ENCODE measurements at places on chromosomes 12 and 14.

DNA sequence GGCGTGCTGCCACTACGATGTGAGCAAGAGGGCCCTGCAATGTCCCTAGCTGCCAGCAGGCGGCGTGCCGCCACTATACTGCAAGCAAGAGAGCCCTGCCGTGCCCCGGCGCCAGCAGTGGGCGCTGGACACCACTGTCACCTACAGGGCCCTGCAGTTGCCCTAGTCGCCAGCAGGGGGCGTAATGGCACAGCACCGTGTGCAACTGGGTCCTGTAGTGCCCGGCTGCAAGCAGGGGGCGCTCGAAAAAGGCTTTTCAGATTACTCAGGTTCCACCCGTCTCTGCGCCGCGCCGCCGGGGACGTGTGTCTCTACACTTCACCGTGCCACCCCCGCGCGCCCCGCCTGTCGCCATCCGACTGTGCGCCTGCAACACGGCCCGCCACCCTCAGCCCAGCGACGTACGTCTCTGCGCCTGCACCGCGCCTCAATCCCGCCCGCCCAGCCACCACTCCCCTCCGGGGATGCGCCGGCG, 1356.9 kb downstream of the TMEM121 start:
- no peak for DNase-seq

DNA sequence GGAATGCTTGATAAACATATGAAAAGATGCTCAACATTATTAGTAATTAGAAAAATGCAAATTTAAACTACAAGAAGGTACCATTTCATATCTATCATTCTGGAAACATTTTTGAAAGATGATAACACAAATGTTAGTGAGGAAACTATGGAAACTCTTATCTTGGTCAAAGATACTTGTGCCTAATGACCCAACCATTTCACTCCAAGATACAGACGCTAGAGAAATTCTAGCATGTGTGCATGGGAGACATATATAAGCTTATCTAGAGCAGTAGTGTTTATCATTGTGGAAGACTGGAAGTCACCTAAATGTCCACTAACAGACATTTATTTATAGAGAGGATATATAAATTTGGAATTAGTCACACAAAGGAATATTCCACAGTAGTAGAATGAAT, 143.1 kb upstream of the HMGA2 start:
- DNase-seq: no peak

DNA sequence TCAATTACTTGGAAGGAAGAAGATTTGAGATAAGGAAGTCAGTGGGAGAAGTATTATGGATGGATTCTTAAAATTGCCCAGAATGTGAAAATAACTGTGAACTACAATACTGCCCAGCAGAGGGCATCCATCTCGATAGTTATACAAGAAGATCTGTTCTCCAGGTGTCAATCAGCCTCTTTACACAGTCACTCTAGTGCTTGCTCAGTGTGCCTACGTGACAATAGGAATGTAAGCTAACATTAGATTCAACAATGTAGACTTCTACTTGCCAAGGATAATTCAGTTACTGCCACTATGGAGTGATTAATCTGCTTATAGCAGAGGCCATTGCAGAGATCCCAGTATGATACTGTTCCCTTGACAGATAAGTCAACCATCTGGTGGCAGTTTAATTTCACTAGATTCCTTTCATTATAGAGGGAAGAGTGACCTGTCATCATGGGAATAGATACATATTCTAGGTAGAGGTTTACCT, 10.6 kb upstream of the MAP4K5 start:
- no peak for DNase-seq

DNA sequence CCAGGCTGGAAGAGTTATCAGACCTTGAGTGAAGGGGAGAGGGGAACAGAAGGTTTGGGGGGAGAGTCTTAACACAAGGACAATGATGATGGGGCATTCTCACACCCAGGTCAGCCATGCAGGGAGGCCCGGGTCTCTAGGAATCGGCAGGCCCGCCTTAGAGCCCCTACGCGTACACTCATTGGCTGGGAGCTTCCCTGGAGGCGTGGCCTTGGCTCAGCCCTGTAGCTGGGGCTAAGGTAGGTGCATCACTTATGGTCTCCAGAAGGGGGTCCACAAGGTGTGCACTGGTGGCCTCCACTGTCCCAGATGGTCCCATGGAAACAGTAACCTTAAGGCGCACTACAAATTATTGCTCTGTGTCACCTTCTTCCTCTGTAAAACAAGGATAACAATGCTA, 660.1 kb downstream of the MED13L start:
- DNase-seq: no peak

DNA sequence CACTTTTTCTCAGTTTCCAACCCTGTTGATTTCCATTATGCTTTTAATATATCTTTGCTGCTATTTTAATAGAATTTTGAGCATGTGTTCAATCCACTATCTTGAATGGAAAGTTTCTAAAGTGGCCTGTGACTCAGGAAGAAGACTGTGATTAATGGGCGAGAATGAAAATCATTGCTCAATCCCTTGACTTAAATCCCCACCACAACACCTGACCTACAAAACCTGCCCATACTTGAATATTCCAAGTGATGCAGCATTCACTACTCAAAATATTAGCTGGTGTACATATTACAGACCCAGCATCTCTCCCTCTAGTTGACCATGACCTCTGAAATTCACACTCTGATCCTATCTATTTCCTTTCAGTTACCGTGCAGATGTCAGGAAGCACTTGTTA, 1.3 kb upstream of the OAS3 start:
- DNase-seq: no peak

- no peak for DNase-seq
These were observed 336.1 kb upstream of the TBX3 start for GRCh38 chr12:115020091-115020490.

GRCh38 chr12:46153268-46153872, 115.5 kb downstream of the SLC38A1 start:
- no peak for DNase-seq

DNA sequence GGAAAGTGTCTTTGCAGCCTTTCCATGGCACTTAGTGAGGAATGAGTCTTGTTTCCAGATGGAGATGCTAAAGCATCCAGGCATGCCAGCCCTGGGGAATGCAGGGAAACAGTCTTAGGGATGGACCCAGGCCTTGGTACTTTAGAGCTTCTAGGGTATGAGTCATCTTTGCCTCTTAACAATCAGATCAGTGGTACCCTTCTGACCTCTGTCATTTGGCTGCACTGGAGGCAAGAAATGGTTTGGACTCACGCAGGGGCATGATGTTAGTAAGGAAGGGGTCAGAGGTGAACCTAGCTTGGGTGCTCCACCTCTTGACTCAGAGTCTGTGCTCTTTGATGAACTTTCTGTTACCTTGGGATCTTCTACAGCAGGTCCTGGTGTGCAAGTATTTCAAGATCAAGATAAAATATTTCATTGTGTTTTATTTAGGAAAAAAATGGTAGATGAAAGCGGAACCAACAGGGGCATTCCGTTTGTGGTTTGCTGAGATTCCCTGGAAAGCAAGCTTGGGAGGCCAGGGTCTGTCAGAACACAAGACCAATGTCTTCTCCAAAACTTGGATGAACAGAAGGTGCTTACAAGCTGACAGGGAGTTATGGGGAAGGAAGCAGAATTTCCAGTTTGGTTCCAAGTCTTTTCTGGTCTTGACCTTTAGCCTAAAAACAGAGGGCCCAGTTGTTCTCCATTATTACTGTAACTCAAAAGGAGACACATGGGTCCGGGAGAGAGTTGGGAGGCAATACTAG, 216.2 kb downstream of the ZFP36L1 start:
- DNase-seq: no peak

DNA sequence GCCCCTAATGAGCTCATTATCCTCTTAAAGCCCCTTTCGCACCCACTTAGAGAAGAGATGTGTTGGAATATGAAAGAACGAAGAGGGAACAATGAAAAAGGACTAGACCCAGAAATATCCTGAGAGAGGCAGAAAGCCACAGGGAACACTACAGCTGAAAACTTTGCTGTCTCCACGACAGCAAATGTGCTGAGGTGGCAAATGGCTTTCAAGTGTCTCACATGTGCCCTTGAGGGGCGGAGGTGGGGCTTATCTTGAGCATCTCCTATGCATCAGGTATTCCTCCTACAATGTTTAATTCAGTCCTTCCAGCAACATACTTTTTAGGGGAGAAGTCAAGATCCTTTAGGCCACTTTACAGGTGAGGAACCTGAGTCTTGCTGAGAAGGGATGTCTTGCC, 62.9 kb downstream of the WSCD2 start:
- DNase-seq: no peak

- DNase-seq: no peak
These were observed 176.4 kb downstream of the ANO2 start for GRCh38 chr12:5768581-5769196.

DNA sequence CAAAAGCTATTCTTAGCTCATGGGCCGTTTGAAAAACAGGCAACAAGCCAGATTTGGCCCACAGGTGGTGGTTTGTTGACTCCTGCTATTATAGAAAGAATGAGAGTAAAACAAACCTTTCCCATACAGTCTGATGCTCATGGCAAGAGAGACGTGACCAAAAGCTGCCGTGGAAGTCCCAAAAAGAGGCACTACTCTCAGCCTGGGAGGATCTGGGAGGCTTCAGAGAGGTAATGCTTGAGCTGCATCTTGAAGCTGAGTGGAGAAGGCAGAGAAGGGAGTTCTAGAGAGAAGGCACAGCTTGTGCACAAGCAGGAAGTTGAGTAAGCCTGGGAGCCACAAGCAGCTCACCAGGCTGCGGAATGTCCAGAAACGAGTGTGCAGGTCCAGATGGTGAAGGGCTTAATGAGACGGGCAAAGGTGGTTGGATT, 9.6 kb downstream of the PLXNC1 start:
- DNase-seq: no peak

- no peak for DNase-seq
These were observed 21.0 kb upstream of the P2RX7 start for GRCh38 chr12:121111684-121112083.

GRCh38 chr14:65826946-65827345, 414.4 kb downstream of the FUT8 start:
- DNase-seq: no peak

- no peak for DNase-seq
These were observed 12.9 kb downstream of the RIOX1 start for GRCh38 chr14:73503648-73504047.

DNA sequence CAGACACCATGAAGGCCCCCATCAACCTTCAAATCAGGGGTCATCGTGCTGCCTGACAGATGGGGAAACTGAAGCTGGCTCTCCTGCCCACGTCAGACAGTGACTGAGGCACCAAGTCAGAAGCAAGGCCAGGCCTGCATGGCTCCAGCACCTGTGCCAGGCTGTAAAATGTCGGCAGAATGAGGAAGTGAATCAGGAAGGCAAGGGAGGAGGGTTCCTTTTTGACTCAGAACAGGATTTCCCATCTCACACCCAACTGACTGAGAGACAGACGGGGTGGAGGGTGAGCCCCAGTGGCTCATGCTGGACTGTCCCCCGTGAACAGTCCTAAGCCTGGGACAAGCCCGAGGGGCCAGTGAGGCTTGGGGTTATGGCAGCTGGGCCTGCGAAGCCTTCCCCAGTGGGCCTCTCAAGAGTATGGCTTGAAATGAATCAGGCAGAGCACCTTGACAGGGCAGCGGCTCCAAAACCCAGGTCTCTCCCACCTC, 20.9 kb downstream of the SYNE3 start:
- DNase-seq: no peak

GRCh38 chr12:132604668-132605441, 5.5 kb downstream of the LRCOL1 start:
- no peak for DNase-seq

DNA sequence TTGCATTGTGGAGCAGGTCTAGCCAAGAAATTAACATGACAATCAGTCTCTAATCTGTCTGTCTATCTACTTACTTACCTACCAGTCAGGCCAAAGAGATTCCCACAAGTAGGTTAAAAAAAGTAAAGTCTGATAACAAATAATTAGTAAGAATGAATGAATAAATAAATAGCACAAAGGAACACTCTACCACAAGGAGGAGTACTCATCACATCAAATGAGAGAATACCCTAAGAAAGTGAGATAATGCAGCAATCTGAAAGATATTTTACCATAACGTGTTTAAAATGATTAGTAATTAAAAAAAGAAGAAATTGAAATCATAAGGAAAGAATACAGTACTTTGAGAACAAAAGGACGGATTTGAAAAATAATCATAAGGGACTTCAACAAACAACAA, 187.2 kb downstream of the SYNE2 start:
- no peak for DNase-seq

- no peak for DNase-seq
These were observed 40.9 kb upstream of the FRMD6 start for GRCh38 chr14:51610771-51611170.
